Stimulated activated CD8-positive, alpha-beta memory T cell treated with anti-CD3 and anti-CD28 coated beads, Interleukin-2, amount 100 ng/mL, for 1 hour (primary cell): ENCODE measurements at places on chromosomes 4 and X.

DNA sequence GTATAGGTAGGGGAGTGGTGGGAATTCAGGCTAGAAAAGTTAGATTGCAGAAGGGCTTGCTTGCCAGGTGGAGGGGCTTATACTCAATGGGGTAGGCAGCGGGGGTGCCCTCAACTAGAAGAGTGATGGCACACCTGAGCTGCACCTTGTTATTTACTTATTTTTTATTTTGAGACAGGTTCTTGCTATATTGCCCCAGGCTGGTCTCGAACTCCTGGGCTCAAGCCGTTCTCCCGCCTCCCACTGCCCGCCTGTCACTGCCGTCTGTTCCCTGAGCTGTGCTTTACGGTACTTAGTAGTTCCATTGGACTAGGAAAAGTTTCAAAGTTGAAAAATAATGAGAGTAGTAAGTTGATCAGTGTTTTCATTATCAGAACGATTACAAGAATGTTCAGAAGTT lies 2.0 kb downstream of the ZFX start:
- no peak for DNase-seq

DNA sequence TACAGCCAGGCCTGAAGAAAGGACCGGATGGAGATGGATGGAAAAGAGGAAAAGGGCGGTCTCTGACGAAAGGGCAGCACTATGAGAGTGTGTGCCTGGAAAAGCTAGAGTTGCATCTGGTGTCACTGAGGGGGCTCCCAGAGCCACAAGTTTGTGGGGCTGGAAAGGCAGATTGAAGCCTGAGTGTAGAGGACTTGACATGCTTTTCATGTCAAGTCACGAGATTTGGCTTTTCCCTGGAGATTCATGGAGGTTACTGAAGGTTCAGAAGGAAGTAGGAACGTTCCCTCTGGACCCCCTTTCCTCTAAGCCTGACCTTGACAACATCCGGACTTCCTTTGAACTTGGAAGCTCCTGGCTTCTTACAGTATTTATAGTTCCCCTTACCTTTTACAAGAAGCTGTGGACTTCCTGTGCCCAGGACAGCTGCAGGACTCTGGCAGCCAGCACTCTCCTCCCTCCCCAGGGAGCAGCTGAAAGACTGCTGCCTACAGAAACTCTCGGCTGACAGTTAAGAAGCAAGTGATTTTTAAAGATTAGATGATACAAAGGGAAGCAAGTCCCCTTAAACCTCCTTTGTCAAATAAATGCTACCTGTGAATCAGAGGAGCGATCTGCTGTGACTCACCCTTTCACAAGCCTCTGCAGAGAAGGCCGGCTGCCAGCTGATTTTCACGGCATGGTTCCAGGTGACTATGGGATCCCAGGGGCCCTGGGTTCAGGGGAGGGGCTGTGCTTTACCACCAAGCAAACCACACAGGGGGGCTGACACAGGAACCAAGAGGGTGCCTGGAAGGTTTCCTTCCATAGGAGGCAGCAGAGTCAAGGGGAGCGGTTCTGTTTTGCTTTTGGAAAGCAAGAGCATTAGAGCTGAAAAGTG lies 72.9 kb upstream of the STIM2 start:
- DNase-seq: no peak

DNA sequence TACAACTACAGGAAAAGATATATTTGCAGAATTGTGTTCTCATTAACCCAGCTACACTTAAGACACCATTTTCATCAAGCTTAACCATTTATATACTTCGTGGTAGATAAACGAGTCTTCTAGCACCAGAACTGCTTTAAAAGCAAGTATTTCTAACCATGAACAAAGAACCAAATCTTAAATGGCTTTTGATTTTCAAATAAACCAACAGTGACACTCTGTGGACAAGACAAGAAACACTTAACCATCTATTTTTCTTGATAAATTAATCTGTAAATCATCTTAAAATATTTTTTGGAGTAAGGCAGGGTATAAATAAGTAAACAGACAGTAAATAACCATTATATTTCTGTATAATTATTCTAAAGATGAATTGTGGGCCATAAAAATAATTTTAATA lies 10.2 kb downstream of the BEND2 start:
- no peak for DNase-seq

DNA sequence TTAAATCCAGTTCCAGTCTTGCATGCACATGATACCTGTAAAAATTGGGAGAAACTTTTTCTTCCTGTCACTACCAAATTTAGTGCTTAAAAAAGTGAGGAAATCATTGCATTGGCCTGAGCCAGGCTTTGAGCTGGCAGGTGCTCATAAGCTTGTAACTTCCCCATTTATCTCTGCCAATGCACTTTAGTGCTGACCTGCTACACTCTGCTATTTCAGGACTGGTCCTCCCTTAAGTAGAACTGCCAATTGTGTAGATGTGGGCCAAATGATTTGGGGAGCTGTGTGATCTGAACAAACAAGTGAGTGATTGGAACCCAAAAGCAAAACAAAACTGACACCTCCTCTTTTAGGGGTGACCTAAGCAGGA lies 51.8 kb downstream of the ZNF827 start:
- no peak for DNase-seq

- DNase-seq: no peak
Observed at GRCh38 chr4:130183096-130183495, 1087.1 kb downstream of the C4orf33 start.

- DNase-seq: no peak
Observed at GRCh38 chr4:150784305-150784704, 202.4 kb downstream of the MAB21L2 start.

GRCh38 chr4:155842080-155842479 lies 24.0 kb downstream of the ASIC5 start:
- no peak for DNase-seq

GRCh38 chr4:66585767-66586166 lies 915.5 kb upstream of the EPHA5 start:
- DNase-seq: no peak

DNA sequence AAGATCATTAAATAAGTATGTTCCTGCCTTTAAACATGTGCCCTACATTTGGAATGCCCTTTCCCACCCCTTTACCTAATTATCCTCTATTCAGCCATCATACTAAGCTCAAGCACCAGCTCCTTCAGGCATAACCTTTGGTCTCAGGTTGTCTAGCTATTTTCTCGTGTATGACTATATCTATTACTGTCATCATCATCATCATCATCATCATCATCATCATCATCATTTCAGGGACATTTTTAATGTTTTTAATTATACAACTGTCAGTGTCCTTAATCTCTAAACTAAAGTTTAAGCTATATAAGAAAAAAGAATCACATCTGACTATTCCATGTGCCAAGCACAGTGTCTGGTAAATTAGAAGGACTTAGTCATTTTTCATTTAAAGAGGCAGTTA lies 214.6 kb upstream of the CTSO start:
- DNase-seq: no peak

- peak; percentile 68 for DNase-seq
Observed at GRCh38 chr4:88007304-88008121, at the start of gene PKD2. TSS of gene PKD2 (plus strand) at chr4:88007635. CDS start at chr4:88007734, 99 bp downstream.

DNA sequence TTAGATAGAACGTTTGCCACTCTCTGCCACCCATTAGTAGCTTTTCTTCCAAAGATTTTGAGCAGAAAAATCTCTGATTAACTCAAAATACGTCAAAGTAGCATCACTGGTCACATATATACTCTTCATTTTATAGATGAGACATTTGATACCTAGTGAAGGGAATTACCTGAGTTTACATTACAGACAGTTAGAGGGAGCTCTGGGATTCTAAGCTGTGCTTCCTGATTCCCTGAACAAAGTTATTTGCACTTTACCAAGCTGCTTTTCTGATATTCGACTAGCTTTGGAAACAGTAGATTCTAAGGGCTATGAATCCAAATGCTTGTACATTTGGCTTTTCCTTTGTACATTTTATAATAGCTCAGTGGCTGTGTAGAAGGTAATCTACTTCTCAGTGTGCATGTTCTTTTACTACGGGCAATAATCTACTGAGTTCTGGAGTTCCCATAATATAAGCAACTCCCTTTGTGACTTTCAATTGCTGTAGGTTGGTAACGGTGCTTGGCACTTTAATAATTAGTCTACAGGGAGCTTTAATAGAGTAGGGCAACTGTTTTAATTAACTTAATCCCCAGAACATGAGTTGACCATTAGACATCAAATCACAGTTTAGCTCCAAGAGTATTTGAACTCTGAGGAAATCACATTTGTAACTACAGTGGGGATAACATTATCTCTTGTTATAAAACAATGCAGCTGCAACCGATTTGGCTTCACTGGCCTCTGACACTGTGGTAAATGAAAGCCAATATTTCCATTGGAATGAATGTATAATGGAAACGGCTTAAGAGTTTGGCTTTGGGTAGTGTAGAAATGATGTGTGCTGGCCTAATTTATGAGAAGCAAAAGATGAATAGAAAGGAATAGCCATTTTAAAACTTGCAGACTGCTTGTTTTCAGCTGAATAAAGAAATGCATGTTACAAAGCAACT lies 1602.4 kb downstream of the STIM2 start:
- DNase-seq: no peak

DNA sequence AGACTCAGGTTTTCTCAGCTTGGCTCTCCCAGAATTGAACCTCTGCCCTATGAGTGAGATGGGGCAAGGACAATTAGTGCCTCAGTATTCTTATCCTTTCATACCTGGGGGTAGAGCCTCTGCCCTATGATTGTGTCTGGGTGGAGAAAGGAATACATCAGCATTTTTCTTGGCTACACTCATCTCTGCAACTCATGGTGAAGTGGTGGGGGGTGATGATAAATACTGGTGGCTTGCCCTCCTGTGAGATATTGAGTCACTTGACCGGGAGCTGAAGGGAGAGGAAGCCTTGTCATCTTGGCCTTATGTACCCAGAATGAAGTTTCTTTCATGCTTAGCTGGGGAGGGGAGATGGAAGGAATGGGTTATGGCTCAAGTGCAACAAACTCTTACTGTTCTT lies 71.3 kb upstream of the ENOX2 start:
- no peak for DNase-seq

DNA sequence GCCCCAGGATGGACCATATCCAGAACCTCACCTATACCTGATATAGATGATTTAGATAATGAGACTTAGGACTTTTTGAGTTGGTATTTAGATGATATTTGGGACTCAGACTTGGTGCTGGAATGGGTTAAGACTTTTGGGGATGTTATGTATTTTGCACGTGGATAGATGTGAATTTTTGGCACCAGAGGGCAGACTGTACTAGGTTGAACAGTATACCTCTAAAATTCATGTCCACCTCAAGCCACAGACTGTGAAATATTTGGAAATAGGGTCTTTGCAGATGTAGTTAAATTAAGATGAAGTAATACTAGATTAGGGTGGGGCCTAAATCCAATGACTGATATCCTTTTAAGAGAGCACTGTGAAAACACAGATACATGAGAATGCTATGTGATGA lies 15.6 kb downstream of the RBM41 start:
- no peak for DNase-seq

GRCh38 chr4:42965326-42965725 lies 72.8 kb downstream of the GRXCR1 start:
- DNase-seq: no peak

- no peak for DNase-seq
Observed at GRCh38 chrX:2385224-2385623, 115.6 kb downstream of the DHRSX start.

- no peak for DNase-seq
Observed at GRCh38 chr4:122624205-122624604, 3.3 kb upstream of the IL21 start.

GRCh38 chr4:133910165-133910564 lies 291.4 kb downstream of the PABPC4L start:
- no peak for DNase-seq

DNA sequence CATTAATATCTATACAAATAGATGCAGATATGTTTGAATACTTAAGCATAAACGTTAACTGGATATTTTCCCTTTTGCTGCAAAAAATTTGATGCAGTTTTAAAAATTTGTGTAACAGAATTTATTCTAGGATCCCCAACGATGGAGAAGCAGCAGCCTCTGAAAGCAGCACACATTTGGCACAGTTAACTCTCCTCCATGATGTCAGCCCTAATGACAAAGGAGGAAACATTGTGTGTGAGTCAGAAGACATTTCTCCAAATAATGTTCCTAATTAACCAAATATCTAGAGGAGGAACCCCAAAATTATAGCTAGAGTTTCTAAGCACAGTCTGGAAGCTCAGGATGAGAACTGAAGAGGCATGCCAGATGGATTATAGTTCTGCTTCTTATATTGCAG lies 281.9 kb upstream of the MAD2L1 start:
- DNase-seq: no peak

GRCh38 chr4:86118711-86119110 lies 241.1 kb downstream of the MAPK10 start:
- DNase-seq: no peak

- DNase-seq: no peak
Observed at GRCh38 chr4:40763228-40763716, 13.5 kb downstream of the NSUN7 start.

- no peak for DNase-seq
Observed at GRCh38 chr4:110944501-110944900, 321.6 kb upstream of the PITX2 start.

DNA sequence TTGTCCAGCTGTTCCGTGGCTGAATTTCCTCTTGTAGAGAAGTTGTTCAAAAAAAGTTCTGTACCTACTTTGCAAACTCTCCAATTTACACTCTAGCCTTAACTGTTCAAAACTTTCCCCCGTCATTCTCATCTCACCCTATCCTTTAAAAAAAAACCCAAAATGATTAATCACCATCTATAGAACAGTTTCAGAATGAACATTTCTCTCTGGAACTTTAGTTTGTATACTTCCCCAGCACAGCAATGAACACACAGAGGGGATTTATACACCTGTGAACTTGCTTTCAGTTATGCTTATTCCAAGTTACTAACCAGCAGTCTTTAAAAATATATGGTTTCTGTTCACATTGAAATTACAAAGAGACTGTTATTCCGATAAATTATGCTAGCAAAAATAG lies 1.2 kb downstream of the GEMIN8 start:
- DNase-seq: no peak

DNA sequence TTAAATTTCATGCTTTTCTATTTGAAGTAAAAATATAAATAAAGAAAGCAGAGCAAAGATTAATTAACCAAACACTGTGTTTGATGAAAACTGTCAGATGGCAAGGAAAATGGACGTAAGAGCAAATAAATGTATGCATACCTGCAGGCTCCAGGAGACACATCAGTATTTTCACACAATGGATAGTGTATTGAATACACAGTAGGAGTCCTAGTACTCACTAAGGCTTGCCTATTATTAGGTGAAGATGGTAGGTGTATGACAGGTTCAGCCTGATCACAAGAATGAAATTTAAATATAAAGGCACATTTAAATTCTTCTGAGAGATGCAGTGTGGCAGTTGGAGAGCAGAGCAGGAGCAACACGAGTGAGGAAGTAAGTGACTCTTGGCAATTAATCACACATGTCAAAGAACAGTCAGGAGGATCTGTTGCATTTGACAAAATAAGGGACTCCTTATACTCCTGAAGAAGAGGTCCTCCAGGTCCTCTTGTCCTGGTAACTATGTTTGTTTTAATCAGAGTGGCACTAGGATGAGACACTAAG lies 106.0 kb upstream of the NDST4 start:
- no peak for DNase-seq

DNA sequence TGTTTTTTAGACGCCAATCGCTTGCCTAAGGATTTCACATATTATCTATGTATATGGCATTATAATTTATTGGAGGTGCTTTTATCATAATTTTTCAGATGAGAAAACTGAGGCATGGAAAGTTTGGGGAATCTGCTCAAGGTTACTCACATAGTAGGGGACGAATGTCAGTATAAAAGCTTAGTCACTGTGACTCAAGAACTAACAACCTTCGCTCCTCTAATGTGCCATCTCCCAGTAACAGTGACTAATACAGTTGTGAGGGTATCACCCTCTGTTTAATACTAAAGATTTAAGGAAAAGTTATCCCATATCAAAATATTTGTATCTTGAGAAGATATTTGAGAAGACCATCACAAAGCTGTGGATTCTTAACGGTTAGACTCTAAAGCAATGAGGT lies 353.1 kb upstream of the SPOCK3 start:
- no peak for DNase-seq
